ENCODE measurements at places on chromosomes 7 and 10.

DNA sequence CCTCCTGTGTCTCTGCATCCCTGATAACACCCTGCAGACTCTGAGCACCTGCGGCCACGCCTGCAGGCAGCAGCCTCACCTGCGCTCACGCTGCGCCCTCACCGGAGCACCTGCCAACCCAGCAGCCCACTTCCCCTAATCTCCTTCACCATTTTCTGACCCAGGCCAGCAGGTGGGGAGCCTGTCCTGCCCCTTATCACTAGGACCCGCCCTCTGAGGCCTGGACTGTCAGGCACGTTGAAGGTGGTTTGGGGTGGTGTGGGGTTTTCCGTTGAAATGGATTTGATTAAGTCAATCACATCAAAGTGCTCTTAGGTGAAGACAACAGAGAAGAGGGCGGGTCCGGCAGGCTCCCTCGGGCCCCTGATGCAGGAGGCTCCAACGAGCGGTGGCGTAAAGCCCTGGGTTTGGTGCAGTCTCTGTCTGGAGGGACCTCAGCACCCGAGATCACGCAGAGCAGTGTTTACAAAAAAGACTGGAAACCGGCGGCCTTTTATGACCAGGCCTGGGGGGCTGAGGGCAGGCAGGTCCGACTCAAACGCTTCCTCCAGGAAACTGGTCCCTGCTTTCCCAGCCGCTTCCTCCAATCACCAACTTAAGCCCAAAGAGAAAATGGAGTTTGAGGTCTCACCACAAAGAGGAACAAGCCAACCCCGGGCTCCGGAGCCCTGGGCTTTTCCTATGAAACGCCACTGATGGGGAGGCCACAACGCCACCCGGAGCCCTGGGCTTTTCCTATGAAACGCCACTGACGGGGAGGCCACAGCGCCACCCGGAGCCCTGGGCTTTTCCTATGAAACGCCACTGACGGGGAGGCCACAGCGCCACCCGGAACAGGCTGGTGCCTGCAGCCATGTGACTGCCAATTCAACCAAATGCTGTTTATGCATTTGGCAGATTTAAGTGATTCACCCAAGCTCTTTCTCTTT is 45.5 kb downstream of the DPYSL4 start:
- no peak for DNase-seq

DNA sequence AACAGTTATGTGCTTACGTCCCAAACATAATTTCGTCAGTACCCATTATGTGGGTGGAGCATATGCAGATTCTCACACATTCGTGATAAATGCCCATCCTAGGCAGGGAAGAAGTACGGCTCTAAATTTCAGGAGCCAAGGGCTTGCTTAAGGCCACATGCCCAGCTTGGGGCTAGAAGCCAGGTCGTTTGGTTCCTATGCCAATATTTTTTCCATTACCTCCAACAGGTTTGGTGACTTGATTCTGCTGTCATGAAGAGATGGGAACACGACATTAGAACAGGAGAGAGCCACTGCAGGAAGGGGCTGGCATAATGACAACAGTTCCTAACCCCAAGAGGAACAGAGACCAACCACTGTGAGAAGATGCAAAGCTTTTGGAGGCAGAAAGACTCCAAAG is 85.1 kb downstream of the HIPK2 start:
- DNase-seq: no peak

DNA sequence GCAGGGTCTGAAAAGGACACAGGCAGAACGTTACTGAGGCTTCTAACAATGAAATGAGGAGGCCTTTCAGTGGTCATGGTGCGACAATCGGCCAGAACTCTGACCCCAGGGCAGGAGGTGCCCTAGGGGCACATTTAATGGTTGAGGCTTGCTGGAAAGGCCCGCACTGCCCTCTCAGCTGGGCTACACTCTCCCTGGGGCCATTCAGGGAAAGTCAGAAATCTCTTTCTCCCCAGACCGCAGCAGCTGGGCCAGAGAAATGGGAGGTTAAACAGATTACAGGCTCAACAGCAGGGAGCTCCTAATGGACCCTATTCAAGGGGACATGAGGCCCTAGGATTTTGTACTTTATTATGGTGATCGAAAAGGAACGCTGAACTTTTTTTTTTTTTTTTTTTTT is 85.6 kb upstream of the FGFR2 start:
- DNase-seq: peak; percentile 86

DNA sequence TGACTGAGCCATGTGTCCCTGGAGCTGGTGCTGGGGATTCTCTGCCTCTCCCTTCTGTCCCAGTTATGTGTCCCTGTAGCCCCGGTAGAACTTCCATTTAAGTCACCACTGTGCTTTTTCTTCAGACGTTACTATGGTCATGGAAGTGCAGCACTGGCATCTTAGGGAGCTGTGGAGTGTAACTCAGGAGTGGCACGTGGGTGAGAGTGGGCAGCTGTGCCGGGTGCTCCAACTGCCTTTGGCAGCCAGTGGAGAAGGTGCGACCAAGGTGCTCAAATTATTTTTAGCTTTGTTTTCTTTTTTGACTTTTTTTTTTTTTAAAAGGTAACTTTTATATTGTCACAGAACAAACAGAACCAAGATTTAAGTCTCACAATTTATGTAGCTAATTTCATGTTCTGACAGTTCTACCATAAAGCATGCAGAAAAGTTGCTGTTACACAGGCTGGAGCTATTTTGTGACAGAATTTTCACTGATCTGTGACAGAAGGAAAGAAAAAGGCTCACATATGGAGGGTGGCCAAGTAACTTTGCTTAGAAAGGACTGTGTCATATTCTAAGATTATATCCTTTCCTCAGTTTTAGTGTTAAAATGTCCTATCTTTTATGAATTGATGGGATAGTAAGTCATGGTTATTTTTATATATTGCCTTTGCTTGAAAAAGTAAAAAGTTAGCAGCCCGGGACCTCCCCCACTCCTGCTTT is 73.9 kb downstream of the SH2D4B start:
- DNase-seq: no peak

DNA sequence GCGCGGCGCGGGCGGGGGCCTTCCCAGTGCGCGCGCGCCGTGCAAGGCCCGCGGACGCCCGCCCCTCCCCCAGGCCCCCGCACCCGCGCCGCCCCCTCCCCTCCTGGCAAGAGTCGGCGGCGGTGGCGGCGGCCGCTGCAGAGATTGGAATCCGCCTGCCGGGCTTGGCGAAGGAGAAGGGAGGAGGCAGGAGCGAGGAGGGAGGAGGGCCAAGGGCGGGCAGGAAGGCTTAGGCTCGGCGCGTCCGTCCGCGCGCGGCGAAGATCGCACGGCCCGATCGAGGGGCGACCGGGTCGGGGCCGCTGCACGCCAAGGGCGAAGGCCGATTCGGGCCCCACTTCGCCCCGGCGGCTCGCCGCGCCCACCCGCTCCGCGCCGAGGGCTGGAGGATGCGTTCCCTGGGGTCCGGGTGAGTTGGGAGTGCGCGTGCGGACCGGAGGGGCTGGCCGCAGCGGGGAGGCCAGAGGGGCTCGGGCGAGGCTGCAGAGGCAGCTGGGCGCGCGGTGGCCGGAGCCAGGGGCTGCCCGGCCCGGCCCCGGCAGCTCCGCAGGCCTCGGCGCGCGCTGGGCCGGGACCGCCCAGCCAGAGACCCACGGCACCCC is at the start of gene BMPR1A:
BMPR1A (plus strand) TSS at position 109 of the 602 bp plus-strand sequence. CDS start 119,400 bp downstream, outside the sequence.
- DNase-seq: peak; percentile 97

- no peak for DNase-seq
These were observed 13.4 kb downstream of the GFRA1 start for GRCh38 chr10:116259638-116260037.

- no peak for DNase-seq
These were observed 314.3 kb upstream of the PRKCQ start for GRCh38 chr10:6894405-6894804.

- peak; percentile 74 for DNase-seq
These were observed 1.8 kb downstream of the HMX2 start for GRCh38 chr10:123149568-123150270.

DNA sequence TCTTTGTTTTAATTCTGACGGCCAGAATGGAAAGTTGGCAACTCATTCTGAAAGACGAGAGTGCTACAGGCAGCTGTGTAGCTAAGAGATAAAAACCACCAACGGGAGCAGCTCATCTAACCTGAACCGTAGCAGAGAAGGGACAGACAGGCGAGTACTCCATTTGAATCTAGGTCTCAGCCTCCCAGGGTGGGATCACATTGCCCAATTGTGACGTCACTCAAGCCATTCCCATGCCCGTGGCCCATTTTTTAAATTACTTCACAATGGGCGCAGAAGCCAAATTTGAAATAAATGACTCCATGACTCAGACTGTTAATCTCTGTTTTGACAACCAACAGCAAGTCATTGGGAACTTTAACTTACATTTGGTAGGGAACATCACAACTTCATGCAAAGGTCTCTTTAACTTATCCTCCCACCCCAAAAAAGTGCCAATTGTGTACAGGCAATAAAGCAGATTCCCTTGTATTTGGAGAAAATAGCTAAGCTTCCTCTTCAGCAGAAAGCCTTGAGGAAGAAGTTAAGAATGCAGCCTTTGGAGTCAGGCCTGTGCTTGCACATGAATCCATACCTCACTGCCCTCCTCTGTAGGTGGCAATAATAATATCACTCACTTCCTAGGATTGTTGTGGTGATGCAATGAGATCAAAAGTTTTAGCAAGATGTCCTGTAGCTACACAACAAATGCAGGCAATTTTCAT is 93.2 kb upstream of the KIF5B start:
- DNase-seq: no peak

Data from ecto neural progenitor cell (in vitro differentiated cells).